ENCODE measurements at places on chromosomes 1 and 21.
A peak's percentile ranks its signal among the peaks of the same experiment; 100 is the strongest.

DNA sequence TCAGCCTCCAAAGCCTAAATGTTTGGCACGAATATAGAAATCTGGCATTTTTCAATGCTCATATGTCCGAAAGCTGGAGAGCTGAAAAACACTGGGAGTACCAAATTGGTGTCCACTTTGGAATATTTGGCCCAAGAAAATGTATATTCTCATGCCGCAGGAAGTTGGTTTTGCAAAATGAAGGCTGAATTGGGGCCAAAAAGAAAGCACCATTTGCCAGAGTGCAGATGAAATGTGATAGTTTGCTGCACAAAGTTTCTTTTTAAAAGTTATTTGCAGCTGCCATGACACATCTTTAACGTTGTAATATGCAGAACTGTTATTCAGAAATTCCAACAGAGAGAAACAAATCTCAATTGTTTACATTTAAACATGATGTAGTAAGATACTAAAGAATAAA, 124.2 kb upstream of the LYPLAL1 start:
- DNase-seq: no peak

DNA sequence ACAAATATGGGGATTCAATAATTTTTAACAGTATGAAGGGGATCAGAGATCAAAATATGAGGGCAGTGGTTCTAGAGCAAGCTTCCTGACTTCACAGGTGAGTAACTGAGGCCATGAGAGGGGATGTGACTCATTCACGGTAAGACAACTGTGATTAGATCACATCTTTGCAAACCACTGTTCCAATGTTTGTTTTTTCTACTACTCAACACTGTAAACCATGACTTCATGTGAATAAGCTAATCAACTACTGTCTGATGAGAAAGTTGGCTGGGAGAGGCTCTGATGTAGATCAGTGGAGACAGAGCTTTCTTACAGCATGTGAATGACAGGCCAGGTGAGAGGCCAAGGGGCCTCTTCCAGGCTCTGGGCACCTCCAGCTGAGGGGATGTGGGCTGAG, 84.7 kb downstream of the BRINP2 start:
- peak; percentile 94 for DNase-seq

DNA sequence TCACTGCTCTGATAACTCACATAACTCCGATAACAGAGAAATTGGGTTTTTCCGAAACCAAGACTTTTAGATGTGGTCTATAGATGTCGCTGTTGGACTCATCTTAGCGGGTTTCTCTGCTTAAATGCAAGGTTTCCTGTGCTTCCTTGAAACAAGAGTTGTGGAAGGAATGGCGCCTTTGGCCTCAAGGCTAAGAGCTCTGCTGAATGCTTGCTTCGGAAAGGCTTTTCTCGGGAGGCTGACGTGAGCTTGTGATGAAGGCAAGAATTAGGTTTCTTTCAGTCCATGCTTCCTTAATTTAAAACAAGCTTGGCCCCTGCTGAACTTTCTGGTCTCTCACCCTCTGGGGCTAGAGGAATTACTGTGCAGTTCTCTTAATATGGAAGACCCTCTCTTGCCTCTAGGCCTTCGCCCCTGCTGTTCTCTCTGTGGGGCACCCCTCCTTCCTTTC, 113.5 kb downstream of the MAP3K21 start:
- peak; percentile 67 for DNase-seq

- DNase-seq: no peak
Observed at GRCh38 chr1:81899214-81899821, 98.6 kb downstream of the ADGRL2 start.

- DNase-seq: no peak
Observed at GRCh38 chr1:103197216-103197615, 88.9 kb upstream of the COL11A1 start.

GRCh38 chr21:33127154-33127867, 57.4 kb downstream of the OLIG1 start:
- peak; percentile 46 for DNase-seq

GRCh38 chr1:187787736-187788135, 959.0 kb downstream of the PLA2G4A start:
- DNase-seq: no peak

GRCh38 chr1:12709091-12709491, 6.8 kb upstream of the AADACL3 start:
- no peak for DNase-seq

DNA sequence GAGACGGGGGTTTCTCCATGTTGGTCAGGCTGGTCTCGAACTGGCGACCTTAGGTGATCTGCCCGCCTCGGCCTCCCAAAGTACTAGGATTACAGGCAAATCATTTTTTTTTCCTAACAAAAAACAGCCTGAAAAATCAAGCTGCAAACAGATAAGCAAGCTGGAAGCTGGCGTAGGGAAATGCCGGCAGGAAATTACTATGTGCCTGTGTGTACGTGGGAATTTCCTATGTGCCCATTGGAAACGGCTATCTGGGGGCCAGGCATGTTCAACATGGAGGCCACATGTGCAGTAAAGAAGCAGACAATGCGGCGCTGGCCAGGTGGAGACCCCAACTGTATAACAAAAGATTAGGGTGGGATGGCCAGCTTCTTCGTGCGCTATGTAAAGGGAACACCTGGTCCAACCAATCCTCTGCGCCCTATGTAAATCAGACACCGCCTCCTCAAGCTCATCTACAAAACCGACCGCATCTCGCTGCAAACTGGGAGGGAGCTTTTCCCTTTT, 9.1 kb upstream of the AADACL4 start:
- DNase-seq: no peak

GRCh38 chr21:39381009-39381408, 32.1 kb upstream of the HMGN1 start:
- peak; percentile 19 for DNase-seq

GRCh38 chr1:45299981-45300668, 26.6 kb upstream of the HPDL start:
- peak; percentile 33 for DNase-seq

DNA sequence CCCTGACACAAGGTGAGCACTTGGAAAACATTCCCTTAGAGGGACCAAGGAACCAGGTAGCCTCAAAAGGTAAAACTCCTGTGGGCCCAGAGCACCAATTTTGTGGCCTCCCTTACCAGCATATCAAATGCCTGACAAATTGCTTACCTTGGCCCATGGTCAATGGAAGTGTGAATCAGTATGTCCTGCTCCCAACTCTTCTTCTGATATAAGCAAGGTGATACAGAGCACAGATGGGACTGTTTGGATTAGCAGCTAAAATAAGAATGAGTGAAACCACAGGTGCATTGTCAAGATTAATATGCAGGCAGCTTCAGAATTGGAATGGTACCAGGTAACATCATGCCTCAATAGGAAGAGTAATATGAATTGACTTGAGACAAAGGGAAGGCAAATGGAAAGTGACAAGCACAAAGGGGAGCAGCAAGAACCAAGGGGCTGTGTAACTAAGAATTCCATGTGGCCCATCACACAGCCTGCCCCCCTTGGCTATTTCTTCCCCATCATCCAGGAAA, 156.8 kb upstream of the KCND3 start:
- no peak for DNase-seq

DNA sequence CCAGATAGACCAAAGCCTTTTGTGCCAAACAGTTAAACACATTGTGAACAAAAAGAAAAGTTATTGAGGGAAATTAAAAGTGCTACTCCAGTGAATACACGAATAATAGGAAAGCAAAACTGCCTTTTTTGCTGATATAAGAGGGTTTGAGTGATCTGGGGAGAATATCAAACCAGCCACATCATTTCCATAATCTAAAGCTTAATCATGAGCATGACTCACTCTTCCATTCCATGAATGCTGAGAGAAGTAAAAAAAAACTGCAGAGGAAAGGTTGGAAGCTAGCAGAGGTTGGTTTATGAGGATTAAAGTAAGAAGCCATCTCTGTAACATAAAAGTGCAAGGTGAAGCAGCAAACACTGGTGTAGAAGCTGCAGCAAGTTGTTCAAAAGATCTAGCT, 350.6 kb upstream of the NCAM2 start:
- peak; percentile 38 for DNase-seq

DNA sequence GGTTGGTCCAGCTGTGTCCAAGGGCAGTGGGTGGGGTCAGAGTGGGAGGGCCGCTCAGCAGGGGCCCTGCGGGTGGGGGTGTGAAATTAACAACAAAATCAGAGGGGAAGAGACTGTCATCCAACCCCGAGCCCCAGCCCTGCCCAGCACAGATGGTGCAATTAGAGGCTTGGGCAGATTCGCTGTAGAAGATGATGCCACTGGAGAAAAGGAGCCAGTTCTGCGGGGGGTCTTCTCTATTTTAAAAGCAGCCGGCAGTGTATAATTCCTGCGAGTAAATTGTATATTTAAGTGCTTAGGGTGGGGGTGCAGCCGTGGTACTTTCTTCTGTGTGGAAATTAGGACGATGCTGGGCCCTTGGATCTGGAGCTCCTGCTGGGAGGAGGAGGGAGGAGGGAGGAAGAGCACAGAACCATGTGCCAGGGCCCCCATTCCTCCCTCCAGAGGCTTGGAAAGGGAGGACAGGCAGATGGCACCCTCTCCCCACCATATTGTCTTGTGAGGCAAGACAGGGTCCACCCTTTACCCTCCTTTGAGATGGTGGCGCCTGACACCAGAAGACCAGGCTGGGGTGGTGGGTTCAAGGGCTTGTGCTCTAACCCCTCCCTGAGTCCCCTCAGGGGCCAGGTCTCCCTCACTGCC, 89.2 kb downstream of the ACTL8 start:
- no peak for DNase-seq

- no peak for DNase-seq
Observed at GRCh38 chr1:112878321-112878720, 77.7 kb downstream of the SLC16A1 start.

- DNase-seq: no peak
Observed at GRCh38 chr1:20964540-20965484, 177.7 kb upstream of the HP1BP3 start.

GRCh38 chr1:51776408-51776807, 102.1 kb downstream of the NRDC start:
- no peak for DNase-seq

- DNase-seq: no peak
Observed at GRCh38 chr1:242055749-242056320, 56.9 kb upstream of the MAP1LC3C start.

GRCh38 chr1:92854101-92854785, 22.4 kb downstream of the RPL5 start:
- DNase-seq: no peak

GRCh38 chr1:95982711-95983110, 738.9 kb upstream of the PTBP2 start:
- DNase-seq: no peak

- peak; percentile 32 for DNase-seq
Observed at GRCh38 chr1:16082283-16083038, 9.0 kb upstream of the FAM131C start.

DNA sequence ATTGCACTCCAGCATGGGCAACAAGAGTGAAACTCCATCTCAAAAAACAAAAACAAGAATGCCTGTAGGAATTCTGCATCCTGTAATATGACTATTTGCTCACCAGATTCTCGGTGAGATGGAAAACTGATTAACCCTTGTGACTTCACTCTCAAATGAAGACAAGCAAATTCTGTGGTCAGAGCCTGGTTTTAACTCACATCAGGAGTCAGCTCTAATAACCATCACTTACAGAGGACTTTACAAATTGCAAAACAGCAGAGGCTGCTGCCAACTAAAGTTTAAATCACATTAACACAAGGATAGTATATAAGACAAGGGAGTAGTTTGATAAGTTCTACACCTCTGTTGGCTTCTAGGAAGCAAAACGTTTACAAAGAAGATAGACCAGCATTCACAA, 35.7 kb upstream of the FAM163A start:
- no peak for DNase-seq

DNA sequence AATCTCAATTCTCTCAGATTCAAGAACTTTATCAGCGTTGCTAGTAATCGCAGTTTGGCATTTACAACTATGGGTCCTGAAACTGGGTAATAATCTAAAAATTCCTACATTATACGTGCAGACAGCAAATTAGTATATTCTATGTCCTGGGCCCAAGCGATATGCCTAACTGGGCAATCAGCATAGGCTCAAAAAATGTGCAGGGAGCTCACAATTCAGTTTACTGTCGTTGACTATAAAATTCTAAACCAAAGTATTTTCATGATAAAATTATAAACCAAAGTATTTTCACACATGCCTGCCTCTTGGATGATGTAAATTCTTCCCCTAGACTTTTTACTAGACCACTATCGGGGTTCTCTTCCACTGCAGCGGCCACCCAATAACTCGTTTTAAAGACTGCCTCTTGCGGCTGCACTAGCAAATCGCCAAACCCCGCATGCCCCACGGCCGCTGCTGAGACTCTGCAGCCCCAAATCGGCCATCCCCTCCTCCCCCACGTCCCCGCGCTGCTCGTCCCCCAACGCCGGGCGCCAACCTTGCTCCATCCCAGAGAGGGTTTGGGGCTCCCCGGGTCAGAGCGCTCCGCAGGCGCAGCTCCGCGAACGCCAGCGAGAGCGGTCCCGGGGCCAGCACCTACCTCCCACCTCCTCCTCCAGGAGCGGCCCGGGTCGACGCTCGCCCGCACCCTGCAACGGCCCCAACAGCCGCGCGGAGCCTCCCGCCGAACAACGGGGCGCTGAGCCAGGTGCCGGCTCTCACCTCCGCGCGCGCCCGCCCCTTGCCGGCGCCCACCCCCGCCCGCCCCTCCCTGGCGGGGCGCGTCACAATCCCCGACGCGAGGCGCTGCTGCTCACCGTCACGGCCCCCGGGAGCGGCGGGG, 506 bp downstream of the SSX2IP start:
- DNase-seq: peak; percentile 41
